Gastrocnemius medialis (tissue), 4 donors: ENCODE measurements at places on chromosomes 12 and 14. TPM values are rescaled to one million over a fixed set of nuclear protein-coding genes. Genes with fewer than 3 reads are reported as not detected.

The RFX4 gene
- not detected for total RNA-seq

DNA sequence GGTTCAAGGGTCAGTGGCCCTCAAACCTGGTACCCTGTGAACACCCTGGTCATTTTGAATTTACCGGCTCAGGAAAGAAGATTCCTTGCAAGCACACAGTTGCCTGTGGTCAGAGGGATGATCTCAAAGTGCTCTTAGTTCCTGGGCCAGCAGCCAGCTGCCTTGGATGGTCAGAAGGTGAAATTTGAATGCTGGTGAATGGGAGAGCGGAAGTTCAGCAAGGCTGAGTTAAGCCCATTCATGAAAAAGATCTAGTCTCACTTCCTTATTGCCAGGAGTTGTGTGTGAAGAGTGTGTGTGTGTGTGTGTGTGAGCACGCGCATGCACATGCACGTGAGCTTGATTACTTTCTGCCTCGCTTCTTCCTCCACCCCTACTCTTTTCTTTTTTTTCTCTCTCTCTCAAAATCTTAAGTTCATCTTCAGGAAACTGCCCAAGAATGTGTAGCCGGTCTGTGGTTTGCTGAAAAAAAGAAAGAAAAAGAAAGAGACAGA lies 155.5 kb upstream of the CCND2 start:
- peak; percentile 26 for DNase-seq

The IL22 gene
- total RNA-seq: not detected

GRCh38 chr14:23147676-23148075 lies 28.6 kb upstream of the CEBPE start:
- DNase-seq: peak; percentile 55

- DNase-seq: no peak
Observed at GRCh38 chr12:44677724-44678123, 198.4 kb downstream of the NELL2 start.

GRCh38 chr12:43208221-43208620 lies 343.8 kb downstream of the ADAMTS20 start:
- DNase-seq: no peak

GRCh38 chr14:94615823-94616570 lies 3.8 kb downstream of the SERPINA3 start:
- DNase-seq: no peak

DNA sequence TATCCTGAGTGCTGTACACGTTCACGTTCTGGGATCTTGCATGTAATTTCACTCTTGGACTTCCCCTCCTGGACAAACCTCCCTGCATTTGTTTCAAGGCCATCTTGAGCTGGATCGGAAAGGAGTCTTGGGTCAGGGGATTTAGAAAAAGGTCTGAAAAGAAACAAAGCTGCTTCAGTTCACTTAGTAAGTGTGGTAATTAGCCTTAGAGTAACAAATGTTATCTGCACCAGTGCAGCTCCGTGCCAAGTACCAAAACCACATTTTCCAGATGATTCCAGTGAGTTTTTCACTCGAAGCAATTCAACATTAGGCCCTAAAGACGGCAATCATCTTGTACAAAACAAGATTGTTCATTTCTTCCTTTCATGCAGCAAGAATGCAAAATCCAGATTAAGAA lies 39.4 kb upstream of the ATXN2 start:
- DNase-seq: no peak

DNA sequence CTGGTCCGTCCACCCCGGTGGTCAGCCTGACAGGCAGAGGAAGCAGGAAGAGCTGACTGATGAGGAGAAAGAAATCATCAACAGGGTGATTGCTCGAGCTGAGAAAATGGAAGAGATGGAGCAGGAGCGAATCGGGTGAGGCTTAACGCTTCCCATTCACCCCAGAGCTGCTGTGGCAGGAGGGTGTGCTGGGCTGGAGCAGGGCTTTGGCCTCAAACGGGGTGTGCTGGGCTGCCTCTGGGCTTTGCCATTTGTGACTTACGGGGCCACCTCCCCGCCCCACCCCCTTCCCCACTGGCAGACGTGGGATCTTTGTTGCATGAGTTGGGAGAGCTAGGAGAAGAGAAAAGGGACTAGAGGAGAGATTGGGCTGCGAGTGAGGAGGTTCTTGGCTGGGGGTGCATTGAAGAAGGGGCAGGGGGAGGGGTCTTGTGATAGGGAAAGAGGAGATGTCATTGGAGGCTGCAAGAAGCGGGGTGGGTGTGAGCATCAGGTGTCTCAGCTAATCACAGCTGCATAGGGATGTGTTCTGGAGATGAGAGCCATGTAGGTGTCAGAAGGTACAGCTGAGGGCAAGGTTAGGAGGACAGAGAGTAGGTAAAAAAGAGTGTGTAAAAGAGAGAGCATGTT lies 56.3 kb downstream of the RPH3A start:
- DNase-seq: no peak

GRCh38 chr12:123533672-123534643 lies at the start of gene RILPL1:
Gene RILPL1, minus strand, starts transcription at chr12:123533719. Its CDS starts 237 bp downstream, at chr12:123533482.
- peak; percentile 47 for DNase-seq

DNA sequence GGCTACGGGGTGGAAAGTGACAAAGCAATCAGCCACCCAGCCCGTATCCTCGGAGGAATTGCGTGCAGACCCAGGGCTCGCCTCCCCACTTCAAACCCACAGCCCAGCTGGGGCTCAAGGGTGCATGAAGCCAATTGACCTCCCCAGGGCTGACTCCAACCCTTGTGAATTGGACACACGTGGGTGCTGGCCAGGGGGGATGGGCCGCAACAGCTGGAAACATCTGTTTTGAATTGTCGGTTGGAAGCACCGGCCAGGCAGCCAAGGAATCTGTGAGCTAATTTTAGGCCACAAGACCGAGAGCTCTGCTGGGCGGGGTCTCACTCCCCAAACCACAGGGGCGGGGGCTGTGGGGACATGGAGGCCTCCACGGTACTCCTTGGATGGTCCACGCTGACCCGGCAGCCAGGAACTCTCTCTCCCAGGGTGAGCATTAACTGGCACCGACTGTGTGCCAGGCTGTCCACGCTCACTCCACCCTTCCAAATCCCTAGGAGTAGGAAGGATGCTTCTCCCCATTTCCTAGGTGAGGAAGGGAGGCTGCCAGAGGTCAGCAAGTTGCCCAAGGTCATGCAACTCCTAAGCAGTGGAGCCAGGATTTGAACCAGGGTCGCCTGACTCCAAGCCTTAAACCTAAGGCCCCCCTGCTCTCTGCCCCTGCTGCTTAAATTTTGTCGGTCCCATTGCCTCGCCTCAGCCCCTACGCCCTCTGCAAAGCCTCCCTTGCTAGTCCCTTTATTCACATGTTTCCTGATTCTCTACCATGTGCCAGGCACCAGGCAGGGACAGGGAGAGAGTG lies 11.9 kb upstream of the TMEM119 start:
- peak; percentile 26 for DNase-seq

The RTL1 gene
- not detected for total RNA-seq
